ENCODE measurements at places on chromosomes 5 and 9.

GRCh38 chr5:97495301-97495700 lies 312.3 kb upstream of the RIOK2 start:
- DNase-seq = no peak

- DNase-seq = no peak
Observed at GRCh38 chr5:114360357-114360756, 1.5 kb upstream of the KCNN2 start.

- peak; percentile 38 for DNase-seq
Observed at GRCh38 chr5:113112435-113112834, 135.8 kb downstream of the DCP2 start.

GRCh38 chr9:81902196-81902595 lies 26.0 kb upstream of the SPATA31D4 start:
- DNase-seq = no peak

DNA sequence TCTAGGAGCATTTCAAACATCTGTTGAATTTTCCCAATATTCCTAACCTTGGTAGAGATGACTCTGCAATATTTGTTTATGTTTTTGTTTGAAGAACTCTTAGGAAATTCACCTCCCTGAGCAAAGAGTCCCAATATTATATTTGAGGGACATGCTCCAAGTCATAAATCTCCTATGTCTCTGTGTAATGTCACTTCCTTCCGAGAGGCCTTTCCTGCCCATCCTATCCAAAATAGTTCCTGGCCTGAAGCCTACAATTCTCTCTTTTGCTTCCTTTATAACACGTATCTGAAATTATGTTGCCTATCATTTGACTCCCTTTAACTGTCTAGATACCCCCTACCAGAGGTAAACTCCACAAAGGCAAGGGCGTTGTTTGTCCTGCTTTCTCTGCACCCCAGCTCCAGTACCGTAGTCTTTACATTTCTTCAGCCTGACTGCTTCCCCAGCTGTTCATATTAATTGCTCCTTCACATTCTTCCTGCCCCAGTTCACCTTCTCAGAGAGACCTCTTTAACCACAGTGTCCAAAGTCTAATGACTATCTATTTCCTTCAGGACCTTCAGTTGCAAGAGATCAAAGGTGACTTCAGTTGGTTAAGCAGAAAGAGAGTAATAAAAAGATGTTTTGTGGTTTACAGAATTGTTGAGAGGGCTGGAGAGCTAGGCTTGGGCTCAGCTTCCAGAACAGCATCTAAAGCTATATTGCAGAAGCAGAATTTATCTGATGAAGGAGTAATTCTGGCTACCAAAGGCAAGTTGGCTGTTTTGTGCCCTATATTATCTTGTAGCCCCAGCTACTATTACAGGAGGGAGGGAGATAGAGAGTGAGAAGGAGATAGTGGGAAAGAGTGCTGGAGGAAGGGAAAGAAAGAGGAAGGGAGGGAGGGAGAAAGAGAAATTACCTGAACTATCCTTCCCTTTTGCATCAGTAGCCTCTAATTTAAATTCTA lies 109.3 kb upstream of the TMEM161B start:
- DNase-seq = no peak

DNA sequence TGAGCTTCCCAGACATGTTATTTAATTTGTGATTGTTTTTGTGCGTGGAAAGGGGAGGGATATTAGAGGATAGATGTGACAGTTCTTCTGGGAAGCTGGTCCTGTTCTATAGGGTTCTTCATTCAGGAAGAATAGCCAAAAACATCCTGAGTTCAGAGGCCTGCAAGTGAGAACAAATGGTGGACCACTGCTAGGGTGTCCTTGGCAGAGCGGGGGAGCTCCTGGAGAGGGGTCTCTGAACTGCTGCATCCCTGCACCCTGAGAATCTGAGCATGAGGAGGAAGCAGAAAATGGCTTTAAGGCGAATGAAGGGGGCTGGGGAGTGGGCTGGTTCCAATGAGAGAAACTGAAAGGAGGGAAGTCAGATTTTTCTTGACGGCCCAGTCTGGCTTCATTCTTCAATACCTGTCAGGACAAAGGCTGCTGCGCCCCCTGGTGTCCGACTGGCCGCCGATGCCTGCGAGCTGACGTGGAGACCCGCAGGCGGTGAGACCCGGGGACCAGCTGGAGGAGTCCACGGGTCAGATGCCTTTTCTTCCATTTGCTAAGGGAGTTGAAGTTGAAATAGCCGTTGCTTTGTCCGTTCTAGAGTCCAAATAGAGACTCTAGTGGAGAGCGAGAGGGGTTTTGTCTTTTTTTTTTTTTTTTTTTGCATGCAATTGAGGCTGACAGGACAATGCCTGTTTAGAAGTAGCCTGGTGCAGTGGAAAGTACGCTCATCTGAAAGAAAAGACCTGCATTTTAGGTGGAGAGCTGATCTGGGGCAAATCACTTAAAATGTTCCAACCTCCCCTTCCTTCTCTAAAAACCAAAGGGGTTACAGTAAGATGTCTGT lies 39.5 kb upstream of the NFIB start:
- DNase-seq = peak; percentile 73

DNA sequence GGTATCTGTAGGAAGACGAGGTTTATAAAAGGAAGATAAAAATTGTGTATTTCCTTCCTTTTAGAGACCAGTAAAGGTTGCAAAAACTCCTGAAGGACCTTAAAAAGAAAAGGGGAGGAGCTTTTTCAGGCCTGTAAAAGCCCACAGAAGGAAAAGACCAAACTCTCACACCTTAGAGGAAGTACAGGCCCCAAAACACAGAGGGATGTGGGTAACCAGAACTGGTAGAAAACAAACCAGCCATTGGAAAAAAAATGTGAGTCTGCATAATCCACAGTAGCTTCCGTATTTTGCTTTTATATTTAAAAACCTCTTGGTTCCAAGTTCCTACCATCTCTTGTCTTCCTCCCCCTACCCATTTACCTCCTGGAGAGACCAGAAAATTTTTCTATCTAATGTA lies 8.5 kb downstream of the GIN1 start:
- no peak for DNase-seq

GRCh38 chr5:150052226-150052955 lies 34.0 kb downstream of the CSF1R start:
- DNase-seq = no peak

DNA sequence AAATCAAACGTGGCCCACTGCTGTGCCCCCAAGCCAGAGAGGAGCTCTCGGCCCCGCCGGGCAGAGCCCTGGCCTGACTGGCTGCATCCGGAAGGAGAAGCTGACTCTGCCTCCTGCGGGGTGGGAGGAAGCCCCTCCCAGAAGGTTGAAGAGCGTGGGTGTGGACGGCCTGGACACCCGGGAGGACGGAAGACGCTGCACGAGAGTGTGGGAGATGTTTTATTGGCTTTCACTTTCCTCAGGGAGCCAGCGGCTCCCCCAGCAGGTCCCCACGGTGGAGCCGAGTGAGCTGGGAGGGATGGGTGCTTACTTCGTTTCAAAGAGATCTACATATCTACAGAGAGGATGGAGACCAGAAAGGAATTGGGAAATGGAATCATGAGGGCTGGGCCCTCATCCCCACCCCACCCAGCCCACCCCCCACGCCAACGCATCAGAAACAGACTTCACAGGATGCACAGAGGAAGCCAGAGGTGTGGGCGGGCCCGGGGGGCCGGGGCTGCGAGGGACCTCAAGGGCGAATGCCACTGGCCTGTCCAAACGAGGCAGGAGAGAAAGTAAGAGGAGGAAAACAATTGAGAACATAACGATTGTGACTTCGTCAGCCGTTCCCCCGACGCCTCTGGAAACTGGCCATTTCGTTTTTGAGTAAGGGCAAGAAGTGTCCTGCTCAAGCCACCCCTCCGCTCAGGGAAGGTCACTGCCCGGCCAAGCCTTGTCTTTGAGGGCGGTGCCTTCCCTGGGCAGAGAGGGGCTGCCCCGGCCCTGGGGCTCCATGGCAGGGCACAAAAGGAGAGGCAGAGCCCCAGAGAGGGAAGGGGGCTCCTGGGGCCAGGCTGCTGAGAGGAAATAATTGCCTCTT lies 32.1 kb downstream of the FAM163B start:
- peak; percentile 46 for DNase-seq

DNA sequence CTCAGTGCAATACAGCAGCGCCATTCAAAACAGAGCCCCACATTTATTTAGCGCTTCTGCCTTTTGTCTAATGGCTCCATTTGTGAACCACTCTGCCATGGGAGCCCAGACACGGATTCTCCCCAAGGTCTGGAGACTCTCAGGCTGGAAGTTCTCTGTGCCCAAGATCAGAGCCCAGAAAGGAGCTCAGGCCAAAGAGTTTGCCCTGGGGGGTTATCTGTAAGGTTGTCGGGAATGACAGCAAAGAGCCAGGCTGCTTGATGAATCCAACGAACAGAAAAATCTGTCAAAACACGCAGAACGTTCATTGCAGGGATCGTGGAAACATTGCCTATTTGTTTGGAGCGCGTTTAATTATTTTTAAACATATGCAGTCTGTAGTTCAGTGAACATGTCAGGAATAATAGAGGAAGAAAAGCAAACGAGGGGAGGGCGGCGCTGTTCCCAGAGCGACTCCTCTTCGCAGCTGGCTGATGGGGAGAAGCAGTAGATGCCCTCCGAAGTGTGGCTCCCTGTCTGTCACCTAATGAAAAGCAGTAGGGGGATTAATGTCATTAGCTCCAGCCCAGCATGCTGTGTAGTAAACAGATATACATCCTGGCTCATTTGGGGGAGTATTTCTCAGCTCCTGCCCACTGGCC lies 464.9 kb upstream of the MPDZ start:
- no peak for DNase-seq

DNA sequence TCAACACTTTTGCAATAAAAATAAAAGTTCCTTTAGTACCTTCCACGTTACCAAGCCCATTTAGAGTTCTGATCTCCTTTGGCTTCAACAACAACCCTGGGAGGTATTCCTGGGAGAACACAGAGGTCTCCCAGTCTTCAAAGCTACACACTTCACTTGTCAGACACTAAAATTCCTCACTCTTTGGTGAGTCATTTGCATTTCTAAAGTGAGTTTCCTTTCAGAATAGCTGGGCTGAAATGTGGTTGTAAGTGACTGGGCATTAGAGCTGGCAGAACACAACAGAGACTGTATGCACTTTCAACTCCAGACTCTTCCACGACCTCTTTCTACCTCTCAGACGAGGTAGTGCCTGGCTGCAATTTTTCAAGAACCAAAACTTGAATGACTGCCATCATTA lies 11.5 kb upstream of the F2RL1 start:
- peak; percentile 88 for DNase-seq

DNA sequence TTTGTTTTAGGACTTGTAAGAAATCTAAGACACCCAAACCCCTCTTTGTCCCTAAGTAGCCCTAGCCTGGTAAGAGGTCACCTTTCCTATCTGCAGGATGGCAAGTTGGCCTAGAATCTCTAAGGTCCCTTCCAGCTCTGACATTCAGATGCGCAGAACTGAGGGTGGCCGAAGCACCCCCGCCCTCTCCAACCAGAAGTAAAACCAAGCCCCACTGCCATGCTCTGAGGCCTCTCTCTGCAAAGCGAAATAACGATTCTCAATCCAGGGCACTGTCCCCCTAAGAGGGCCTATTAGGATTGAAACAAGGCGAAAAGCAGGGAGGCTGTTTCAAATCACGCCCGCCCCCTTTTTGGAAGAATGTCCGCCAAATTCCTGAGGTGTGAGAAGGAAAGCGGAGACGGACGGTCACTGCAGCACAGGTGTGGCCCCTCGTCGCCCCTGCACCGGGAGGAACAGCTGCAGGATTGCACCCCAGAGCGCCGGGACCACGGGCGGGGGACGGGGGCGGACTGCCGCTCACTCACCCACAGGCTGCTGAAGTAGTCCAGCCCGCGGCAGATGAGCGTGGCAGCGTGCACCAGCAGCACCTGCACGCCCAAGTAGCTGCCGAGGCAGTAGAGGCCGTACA lies 824 bp downstream of the TMEM245 start:
- no peak for DNase-seq

Data from Daoy (cell line).